CMK (cell line): ENCODE measurements at places on chromosomes 1 and 21.

DNA sequence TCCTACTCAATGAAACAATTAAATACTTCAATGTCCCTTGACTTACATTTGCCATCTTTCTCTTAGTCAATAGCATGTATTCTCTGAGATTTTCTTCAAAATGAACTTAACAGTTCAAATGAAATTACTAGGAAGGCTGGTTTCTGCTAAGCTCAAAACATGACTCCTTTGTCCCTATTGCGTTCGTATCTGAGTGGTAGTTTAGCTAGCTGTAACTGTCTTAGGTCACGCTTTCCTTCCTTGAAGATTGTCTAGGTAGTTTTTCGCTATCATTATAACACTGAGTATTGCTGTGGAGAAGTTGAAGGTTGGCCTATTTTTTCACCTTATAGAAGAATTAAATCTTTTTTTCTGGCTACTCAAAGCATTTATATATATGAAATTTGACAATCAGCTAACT is 1535.2 kb downstream of the PLA2G4A start:
- DNase-seq, result no peak

GRCh38 chr1:228150461-228151179 is 890 bp downstream of the GJC2 start:
- no peak for DNase-seq

DNA sequence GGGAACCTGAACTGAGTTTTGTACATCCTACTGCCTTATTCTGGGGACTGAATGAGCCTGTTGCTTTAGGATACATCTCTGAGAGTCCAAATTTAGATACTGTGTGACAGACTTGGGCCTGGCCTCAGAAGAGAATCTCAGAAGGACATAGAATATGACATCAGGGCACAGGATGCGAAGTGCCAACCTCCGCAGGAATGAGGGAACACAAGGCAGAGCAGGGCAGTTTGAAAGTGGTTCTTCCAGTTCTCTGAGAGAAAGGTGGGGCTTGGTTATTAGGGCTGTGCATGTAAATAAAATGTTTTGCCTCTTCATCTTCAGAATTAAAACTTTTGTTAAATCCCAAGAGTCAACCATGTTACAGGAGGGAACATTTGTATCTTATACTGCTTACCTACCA is 23.1 kb downstream of the TRAF5 start:
- DNase-seq, result no peak

- no peak for DNase-seq
These were observed 11.7 kb downstream of the ATP1B1 start for GRCh38 chr1:169118227-169118626.

GRCh38 chr1:156421939-156422601 is 53.1 kb downstream of the RHBG start:
- DNase-seq, result no peak

- DNase-seq, result no peak
These were observed 77.8 kb downstream of the ALPL start for GRCh38 chr1:21586846-21587601.

- no peak for DNase-seq
These were observed 26.9 kb downstream of the OR6Y1 start for GRCh38 chr1:158527190-158527815.

GRCh38 chr21:38716942-38717341 is 88.8 kb upstream of the ETS2 start:
- no peak for DNase-seq

DNA sequence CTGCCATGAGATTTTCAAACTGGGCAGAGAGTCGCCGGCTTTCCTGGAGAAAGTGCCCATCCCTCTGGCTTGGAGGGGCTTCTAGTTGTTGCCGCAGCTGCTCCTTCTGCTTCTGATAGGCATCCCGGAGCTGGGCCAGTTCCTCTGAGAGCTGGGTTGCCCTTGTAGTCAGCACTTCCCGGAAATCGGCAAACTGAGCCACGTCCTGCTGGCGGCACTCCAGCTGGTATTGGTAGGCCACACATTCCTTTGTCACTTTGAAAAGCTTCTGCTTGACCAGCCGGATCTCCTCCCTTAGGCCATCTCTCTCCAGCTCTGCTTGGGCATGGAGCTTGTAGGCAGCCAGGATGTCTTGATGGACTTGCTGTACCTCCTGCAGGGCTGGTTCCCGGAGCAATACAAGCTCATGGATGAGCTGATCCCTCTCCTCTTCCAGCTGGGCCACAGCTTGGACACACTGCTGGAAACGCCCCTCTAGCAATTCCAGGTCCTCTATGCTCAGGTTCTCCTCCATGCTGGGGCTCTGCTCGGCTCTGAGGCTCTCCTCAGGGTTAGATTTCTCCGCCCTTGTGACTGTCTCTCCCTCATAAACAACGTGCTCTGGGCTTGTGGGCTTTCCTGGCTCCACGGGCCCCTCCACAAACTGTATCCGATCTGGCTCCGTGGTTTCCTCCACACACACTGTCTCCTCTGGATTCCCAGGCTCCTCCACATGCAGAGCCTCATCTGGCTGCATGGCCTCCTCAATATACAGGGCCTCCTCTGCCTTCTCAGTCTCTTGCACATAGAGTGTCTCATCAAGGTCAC is 7.3 kb downstream of the SYNC start:
- DNase-seq, result peak; percentile 65

DNA sequence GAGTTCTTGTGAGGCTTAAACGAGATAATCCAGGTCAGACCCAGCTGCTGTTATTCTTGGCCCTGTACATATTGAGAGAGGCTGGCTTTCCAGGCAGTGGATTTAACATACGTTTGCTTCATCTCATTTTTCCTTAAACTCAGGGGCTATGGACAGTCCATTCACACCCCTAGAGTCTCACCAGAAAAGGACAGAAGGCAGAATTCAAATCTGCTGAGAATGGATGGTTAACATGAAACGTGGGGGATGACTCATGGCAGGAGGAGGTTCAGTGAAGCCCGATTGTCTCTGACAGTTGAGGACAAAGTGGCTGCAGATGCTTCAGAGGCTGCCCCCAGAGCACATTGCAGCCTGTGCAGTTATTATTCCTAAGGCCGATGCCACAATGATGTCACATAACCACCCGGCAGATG is 39.5 kb downstream of the TGFB2 start:
- no peak for DNase-seq

DNA sequence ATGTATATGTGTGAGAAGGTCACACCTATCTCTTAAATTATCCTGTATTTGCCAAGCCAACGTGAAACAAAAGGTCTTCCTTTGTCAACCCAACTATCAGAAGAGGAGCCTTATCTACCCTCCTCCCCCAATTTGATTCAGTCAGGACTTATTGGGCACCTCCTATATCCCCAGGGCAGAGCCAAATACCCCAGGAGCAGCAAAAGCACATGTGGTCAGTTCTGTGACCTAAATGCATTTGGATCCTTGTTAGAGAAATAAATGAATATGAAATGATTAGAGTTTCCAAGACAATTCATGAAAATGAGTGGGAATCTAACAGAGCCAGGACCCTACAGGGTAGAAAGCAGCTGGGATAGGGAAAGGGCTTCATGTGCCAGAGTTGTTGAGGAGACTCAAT is 37.0 kb upstream of the KCND3 start:
- DNase-seq, result no peak

DNA sequence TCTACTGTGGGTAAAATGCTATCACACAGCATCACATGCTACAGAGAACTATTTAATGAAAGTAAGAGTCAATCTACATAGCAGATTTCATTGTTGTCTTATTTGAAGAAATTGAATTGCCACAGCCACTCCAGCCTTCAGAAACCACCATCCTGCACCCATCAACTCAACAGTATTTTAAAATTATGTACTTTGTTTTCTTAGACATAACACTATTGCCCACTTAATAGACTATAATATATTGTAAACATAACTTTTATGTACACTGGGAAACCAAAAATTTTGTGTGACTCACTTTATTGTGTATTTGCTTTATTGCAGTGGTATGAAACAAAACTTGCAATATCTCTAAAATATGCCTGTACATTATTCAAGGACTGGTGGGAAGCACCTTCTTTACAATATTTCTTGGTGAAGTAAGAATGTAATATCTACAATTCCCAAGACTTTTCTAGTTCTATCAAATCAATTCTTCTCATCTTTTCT is 133.0 kb downstream of the DUSP10 start:
- no peak for DNase-seq

- DNase-seq, result no peak
These were observed 12.0 kb downstream of the CREG1 start for GRCh38 chr1:167541610-167542009.

GRCh38 chr1:90509225-90510048 is 207.7 kb downstream of the BARHL2 start:
- no peak for DNase-seq

DNA sequence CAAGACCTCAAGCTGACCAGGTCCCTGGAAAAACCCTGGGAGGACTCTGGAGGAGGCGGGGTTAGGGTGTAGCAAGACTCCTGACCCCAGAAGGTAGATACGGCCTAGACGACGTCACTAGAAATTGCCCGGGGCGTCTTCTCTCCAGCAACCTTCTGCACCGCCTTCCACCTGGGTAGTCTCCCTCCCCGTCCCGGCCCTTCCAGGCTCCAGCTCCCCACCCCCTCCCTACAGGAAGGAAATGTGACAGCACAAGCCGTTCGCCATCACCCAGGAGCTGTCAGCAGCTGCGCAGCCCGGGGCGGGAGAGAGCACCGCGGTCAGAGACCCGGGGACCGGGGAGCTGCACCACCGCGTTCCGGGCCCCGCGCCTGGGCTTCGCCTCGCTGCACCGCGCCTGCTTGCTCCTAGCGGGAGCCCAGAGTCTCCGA is 20.0 kb downstream of the SERTAD4 start:
- no peak for DNase-seq

DNA sequence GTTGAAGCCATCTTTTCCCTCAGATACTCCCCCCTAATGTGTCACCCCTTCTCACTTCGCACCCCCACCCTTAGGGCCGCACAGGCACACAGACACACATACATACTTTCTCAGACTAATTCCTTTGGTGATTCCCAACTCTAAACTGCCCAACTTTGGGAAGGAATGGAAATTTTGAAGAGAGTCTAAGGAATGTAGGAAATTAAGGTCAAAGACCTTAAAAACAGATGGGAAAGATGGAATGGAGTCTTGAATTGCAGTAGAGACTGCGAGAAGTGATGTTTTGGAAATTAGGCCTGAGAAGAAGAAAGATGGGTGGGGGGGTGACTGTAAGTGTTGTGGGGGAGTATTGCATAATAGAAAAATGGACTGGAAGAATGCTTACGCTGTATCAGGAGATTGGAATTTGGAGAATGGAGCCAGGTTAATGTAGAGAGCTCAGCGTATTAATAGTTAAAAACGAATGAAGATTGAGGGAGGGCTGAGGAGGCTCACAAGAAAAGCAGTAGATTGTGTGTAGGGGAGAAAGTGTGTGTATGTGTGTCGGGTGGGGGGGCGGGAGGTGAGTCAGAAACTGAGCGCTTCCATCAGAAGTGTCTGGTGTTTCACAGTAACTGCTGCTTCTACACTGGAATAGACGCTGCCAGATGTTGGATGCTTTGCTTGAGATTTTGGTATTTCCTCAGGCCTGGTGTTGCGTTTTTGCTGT is 1.7 kb downstream of the PIP5K1A start:
- no peak for DNase-seq

DNA sequence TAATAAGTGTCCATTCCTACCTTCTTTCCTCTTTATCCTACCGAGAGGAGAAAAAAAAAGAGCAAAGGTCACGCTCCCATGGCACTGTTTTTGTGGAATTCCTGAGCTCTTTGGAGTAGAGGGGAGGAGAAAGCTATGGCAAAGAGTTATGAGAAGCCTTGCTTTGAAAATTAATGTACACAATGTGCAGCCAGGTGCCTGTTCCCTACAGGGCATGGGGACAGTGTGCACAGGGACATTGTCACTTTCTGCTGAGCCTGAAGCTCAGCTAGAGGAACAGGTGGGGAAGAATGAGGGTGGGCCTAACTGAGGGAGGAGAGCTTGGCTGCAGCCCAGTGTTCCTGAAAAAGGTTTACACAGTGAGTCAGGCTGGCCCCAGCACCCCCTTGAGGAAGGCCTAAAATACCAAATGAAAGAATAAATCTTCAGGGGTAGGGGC is 66.1 kb downstream of the PLXNA2 start:
- no peak for DNase-seq
